ENCODE measurements at places on chromosomes 1 and 21. TPM values are rescaled to one million over a fixed set of nuclear protein-coding genes. Genes with fewer than 3 reads are reported as not detected.

Gene PDPN
- total RNA-seq, result 0.33 TPM

DNA sequence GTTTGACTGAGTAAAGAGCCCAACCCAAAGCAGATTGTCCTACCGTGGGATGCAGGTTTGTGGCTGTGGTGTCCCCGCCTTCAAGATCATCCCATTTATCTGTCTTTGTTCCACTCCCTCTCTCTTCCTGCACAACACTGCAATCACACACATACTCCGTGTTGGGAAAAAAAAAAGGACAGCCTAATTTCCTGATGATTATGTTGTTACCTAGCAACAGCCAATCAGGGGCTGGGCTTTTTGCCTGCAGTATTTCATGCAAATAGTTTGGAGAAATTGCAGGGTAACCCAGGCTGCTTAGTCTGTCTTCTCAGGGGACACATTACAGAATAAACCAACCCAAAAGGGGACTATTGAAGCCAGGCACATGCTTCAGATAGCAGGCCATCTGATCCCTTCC is 38.3 kb downstream of the PHC2 start:
- no peak for DNase-seq

DNA sequence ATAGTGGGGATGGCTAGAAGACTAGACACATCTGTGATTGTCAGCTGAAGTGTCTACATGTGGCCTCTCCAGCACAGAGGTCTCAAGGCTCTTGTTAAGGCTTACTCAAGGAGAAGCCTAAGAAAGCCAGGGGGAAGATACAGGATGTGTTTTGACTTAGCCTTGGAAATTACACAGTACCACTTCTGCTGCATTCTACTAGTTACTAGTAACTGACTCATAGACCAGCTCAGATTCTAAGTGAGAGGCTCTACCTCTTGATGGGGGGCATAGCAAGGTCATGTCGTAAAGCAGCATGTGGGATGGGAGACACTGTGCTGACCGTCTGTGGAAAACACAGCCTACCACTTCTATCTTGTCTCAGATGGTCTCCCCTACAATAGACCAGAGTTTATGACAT is 99.5 kb downstream of the UBE2U start:
- no peak for DNase-seq

Gene SLC44A3
- total RNA-seq, result 3.1 TPM

- DNase-seq, result no peak
Observed at GRCh38 chr1:26037904-26038303, 8.0 kb downstream of the SLC30A2 start.

- no peak for DNase-seq
Observed at GRCh38 chr1:198651650-198652400, 13.0 kb downstream of the PTPRC start.

GRCh38 chr1:215568299-215568692 is 1.2 kb downstream of the KCTD3 start:
- no peak for DNase-seq

All from left lobe of liver (tissue), 2 donors.